ENCODE measurements at places on chromosomes 5 and 9.

DNA sequence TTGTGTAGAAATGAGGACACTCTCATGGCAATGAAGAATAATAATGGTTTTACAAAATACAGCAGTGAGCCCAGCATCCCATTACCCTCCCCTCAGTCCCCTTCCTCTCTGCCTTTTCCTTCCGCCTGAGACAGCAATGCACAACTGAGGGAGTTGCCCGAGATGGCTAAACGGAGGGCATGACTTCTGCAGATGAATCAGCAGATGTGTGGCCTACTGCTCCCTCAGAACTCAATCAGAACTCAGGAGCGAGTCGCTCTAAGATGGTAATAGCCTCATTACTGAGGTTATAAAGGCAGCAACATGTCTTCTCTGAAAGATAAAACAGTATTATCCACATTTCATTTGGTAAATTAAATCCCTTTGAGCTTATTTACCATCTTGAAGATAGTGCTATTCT, 326.6 kb downstream of the ENC1 start:
- DNase-seq = no peak

GRCh38 chr9:116282597-116282996, 129.0 kb downstream of the PAPPA start:
- DNase-seq = no peak

DNA sequence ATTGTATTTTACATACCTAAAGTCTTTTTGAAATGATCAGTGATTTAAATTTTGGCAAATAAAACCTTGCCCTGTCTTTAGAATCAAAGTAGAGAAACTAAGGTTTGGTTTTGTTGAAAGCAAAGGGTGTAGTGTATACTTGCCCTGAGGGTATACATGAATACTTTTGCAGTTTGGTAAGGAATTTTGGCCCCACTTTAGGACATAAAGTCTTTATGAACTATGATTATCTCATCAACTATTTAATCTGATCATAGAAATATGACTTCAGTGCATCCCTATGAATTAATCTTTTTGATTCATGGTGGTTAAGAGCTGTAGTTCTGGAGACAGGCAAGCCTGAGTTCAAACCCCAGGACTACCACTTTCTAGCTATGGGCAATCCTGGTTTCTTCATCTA, 17.7 kb downstream of the RAD1 start:
- no peak for DNase-seq

DNA sequence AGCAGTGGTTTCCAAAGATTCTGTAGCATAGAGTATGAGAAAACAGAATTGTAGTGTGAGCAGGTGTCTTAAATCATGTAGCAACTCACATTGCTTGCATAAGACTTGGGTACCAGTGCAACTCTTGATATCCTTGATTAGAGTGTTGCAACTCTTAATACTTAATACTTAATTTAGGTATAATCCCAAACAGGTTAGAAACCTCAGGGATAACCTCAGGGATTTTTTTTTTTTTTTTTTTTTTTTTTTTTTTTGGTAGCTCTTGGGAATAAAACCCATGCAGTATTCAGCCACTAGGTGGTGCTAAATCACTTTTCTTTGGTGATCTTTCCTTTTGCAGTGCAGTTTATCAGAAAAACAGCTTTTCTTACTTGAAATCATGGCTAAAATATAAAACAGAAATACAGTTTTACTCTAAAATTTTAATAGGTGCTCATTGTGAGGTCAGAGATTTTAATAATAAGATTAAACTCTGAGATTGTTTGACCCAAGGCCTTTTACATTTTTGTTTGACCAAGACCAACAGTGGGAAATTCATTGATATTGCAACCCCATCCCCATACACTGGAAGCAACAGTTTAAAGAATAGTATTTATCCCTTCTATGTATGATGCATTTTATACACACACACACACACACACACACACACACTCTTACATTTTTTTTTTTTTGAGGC, 55.3 kb downstream of the ERAP1 start:
- no peak for DNase-seq

DNA sequence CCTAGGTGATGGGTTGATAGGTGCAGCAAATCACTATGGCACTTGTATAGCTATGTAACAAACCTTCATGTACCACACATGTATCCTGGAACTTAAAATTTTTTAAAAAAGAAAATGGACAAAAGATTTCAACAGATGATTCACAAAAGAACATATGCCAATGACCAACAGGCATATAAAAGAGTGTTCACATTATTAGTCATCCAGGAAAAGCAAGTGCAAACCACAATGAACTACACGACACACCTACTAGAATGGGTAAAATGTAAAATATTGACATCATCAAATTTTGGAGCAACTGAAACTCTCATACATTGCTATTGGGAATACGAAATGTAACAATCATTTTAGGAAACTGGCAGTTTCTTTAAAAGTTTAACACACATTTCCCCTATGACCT, 109.9 kb downstream of the YIPF5 start:
- DNase-seq = no peak

GRCh38 chr9:20805766-20806165, 121.7 kb downstream of the FOCAD start:
- no peak for DNase-seq

- DNase-seq = no peak
These were observed 49.2 kb upstream of the KCNN2 start for GRCh38 chr5:114312658-114313057.

- no peak for DNase-seq
These were observed 149.0 kb downstream of the TMEM161B start for GRCh38 chr5:88119535-88120125.

GRCh38 chr5:7330256-7330655, 65.7 kb upstream of the ADCY2 start:
- no peak for DNase-seq

GRCh38 chr9:110157823-110158664, 49.9 kb downstream of the C9orf152 start:
- no peak for DNase-seq

DNA sequence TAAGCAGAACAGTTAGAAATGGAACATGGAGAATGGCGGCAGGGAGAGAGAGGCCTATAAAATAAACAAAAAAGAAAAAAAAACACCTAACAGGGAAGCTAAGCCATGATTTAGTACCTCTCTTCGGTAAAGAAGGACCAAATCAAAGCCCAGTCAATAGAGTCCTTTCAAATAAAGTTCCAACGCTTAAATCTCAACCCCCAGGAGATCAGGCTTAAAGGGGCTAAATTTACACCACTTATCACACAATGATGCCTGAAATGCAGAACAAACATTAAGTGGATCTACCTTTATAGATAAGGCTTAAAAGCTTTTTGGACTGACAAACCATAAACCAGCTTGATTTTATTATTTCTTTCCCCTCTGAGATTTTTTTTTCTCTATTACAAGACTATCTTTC, 66.3 kb downstream of the PRELID2 start:
- DNase-seq = no peak

GRCh38 chr5:73496984-73497457, 1.2 kb upstream of the BTF3 start:
- no peak for DNase-seq

DNA sequence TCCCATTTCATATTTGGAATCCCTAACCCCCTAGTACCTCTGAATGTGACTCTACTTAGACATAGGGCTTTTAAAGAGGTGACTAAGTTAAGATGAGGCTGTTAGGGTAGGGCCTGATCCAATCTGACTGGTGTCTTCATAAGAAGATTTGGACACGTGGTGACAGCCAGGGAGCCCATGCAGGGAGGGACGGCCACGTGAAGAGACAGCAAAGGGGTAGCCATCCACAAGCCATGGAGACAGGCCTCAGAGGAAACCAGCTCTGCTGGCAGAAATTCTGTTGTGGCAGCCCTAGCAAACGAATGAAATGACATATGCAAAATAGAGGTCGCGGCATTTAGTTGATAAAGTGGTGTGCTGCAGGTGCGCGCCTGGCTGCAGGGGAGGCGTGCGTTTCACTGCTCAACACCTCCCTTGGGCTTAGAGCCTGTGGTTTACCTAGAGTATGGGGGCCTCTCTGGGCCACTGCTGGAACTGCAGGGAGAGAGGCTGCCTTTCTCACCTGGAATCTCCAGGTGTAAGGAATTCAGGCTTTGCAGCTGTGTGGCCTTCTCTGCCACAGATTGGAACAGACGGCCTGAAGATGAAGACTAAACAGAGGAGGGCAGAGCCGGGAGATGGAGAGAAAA, 7.1 kb upstream of the AFAP1L1 start:
- no peak for DNase-seq

DNA sequence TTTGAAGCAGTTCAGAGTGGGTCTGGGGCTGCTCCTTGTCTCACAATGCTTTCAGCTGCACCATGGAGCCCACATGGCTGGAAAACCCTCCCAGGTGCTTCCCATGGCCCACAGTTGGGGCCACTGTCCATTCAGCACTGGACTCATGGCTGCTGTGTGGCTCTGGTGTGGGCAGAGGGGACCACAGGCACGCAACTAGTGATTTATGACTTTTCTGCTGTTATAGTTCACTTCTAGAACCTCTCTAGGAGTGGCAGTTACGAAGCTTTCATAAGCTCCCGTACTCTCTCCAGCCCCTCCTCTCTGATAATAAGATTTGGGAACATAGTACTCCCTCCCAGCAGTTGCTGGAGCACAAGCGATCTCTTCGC, 29.0 kb downstream of the GLRA1 start:
- DNase-seq = no peak

- DNase-seq = no peak
These were observed 16.5 kb downstream of the SPARC start for GRCh38 chr5:151670083-151670686.

DNA sequence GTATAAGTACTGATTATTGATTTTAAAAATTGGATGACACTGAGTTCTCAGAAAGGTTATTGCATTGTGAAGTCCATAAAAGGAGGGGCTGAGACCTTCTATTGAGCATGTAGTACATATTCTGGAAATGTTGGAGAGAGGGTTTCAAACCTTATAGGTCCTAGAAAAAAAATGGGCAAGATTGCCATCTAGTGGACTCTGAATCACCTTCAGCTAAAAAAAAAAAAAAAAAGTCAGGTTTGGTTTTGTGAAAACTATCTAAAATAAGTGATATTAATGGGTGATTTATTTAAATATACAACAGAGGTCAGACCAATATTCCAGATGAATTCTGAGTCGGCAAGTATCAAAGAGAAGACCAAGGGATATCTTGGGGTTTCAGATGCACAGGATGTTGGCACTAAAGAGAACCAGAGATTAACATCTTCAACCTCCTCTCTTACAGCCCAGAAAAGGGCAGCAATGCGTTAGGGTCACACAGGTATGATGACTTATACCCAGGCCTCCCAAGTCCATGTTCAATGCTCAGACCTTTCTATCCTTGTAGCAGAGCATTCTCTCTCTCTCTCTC, 109.8 kb upstream of the NMUR2 start:
- no peak for DNase-seq

DNA sequence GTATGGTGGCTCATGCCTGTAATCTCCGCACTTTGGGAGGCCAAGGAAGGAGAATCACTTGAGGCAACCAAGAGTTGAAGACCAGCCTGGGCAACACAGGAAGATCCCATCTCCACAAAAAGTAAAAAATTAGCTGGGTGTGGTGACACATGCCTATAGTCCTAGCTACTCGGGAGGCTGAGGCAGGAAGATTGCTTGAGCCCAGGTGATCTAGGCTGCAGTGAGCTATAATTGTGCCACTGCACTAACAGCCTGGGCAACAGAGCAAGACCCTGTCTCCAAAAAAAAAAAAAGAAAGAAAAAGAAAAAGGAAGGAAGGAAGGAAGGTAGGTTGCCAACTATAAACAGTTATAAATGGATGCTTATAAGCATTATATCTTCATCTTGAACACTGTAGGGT, 51.0 kb downstream of the RFX3 start:
- no peak for DNase-seq

DNA sequence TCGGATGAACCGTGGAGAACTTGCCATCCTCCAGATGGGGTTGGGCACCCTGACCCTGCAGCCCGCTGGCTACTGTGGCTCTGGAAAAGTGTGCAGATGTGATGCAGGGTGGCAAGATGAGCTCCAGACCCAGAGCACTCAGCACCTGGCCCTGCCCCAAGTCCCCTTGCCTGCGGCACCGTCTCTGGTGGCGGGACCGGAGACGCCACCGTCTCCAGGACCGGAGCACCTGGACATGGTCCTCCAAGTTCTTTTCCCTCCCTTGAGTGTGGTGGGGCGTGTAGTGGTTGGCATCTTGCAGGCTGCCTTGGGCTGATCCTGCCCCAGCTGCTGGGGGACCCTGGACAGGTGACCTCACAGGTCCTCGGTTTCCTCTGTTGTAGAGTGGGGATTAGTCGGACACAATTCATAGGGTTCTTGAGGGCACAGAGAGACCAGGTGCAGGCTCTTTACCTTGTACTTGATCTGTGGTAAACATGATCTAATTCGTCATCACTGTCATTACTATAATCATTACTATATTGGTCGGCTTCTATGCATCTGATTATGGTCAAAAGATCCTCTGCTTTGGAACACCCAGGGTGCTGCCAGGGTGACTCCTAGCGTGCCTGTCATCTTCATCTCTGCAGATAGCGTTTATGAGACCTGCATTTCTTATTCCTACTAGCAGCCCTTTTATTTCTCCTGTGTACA, 83.5 kb downstream of the COL5A1 start:
- no peak for DNase-seq

GRCh38 chr9:38079461-38080031, 10.5 kb upstream of the SHB start:
- DNase-seq = no peak

DNA sequence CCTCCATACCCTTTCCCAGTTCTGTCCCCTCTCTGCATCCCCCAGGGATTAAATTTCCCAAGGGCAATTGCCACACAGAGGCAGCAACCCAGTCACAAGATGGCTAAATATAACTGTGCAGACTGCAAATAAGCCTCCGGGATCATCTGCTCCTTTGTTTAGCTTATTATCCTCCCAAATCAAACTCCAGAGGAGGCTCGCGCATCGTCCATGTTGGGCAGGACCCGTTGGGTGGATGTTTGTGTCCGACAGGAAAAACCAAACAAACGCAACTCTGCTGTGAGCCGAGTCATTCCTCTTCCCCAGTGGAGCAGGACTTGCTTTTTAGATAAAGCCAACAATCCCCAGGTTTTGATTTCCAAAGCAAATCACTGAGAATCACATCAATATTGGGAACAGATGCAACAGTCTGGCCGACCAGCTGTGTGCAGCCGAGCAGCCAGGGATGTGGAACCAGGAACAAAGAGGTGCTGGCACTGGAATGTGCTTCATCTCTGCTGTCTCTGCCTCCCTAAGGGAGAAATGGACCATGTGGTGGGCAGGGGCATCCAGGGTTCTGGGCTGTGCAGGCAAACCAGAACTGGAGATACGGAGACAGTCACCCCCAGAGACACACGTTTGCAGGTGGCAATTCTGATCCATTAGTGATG, 89.8 kb downstream of the PTTG1 start:
- DNase-seq = no peak

DNA sequence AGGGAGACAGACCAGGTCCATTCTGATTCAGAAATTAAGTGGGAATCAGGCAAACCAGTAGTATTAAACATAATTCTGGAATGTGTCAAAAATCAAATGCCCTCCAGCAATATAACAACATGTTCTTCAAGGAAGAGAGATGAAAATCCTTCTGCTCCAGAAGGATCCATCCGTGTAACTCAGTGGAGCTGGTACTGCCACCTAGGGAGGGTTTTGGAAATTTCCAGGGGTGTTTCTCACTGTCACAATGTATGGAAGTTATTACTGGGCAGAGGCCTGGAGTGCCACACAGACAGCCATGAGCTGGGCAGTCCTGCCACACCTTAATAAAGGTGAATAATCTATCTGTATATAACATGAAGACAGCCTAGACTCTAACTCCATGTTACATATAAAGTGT, 87.5 kb downstream of the TTLL11 start:
- DNase-seq = no peak

- no peak for DNase-seq
These were observed 1.4 kb upstream of the HSDL2 start for GRCh38 chr9:112378328-112379176.

- no peak for DNase-seq
These were observed 176.7 kb upstream of the DMAC1 start for GRCh38 chr9:7976167-7976755.
